Stimulated activated CD8-positive, alpha-beta memory T cell treated with anti-CD3 and anti-CD28 coated beads, Interleukin-4, amount 100 ng/mL, for 4 hours (primary cell): ENCODE measurements at places on chromosomes 7 and 10.

GRCh38 chr10:50280049-50280841, 28.9 kb upstream of the ASAH2 start:
- DNase-seq: no peak

- DNase-seq: no peak
Measured at GRCh38 chr10:99467236-99467999, 37.0 kb upstream of the GOT1 start.

DNA sequence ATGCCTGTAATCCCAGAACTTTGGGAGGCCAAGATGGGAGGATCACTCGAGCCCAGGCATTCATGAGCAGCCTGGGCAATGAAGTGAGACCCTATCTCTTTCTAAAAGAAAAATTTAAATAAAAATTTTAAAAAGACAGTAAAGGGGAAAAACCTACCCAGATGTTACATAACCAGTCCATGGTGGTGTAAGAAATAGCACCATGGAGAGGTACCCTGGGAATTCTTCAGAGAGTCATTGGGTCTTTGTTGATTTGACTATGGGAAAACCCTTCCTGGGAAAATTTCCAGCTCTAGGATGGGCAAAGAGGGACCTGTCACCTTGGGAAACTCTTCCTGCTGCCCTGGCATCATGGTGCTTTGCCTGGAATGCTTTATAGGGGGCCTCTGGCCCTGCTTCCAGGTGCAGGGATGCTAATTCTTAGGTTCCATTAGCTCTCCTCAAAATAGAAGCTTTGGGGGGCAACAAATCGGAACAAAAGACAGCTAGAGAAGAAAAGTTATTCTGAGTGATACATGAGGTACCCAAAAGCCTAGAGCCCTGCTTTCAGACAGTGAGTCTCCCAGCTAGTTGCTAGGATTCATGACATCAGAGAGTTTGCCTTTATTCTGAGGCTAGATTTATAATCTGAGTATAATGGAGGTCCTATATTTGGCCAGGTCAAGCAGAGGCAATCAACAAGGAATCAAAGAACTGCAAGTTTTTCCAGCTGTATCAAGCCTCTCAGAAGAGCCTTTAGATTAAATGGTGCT, 10.1 kb downstream of the CCDC136 start:
- DNase-seq: no peak

- DNase-seq: no peak
Measured at GRCh38 chr10:814536-815302, 116.8 kb downstream of the LARP4B start.

- DNase-seq: no peak
Measured at GRCh38 chr7:69109246-69109645, 489.0 kb upstream of the AUTS2 start.

- no peak for DNase-seq
Measured at GRCh38 chr7:4091767-4092166, 590.3 kb upstream of the FOXK1 start.

DNA sequence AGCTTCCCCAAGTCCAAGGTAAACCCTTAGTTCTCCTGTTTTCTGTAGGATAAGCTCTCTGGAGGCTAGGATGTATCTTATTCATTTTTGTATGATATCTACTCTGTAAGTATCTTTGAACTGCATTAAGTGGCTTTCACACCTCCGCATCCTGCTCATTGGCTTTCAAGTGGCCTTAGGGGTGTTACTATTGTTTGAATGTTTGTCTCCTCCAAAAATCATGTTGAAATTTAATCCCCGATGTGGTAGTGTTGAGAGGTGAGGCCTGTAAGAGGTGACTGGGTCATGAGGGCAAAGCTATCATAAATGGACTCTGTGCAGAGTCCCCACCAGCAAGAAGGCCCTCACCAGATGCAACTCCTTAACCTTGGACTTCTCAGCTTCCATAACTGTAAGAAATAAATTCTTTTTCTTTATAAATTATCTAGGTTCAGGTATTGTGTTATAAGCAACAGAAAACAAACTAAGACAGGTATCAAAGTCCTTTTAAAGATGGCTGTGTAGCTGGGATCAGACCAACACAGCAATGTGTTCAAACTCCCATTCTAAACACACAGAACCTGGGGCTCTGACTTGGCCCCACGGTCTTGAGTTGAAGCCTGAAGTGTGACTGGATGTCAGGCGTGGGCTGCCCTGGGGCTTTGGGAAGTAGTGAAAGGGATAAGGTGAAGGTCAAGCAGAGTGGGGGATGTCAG, 25.9 kb downstream of the TBXAS1 start:
- no peak for DNase-seq

- DNase-seq: no peak
Measured at GRCh38 chr7:65966146-65966545, 15.9 kb downstream of the GUSB start.

GRCh38 chr7:134701272-134701671, 54.6 kb downstream of the BPGM start:
- no peak for DNase-seq

DNA sequence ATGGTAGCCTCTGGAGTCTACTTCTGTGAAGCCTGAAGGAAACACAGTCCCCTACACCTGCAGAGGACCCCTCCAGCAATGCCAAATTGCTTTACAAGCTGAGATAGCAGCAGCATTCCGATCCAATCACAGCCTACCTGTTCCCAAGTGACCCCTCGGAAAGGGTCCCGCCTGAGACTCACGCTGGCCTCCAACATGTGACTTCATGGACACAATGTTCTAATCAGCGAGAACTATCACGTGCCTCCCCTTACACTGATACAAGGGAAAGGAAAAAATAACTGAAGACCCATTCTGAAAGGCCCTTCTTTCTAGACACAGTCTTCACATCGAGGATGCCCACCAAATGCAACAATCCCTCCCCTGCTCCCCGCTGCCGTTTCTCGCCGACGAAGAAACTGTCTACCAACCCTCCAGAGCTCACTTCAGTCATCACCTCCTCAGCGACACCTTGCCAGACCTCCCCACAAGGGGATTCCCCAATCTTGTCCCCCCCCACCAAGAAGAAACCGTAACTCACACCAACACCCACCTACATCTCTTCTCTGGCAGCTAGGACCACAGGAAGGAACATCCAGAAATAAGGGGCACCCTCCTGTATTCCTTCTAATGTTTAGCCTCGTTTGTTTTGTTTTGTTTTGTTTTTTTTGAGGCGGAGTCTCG, 1.8 kb downstream of the SNX8 start:
- no peak for DNase-seq

GRCh38 chr10:20817116-20817515, 80.0 kb downstream of the NEBL start:
- no peak for DNase-seq

GRCh38 chr10:114499116-114499515, 94.8 kb upstream of the AFAP1L2 start:
- no peak for DNase-seq
